ENCODE measurements at places on chromosomes 5 and 9.

DNA sequence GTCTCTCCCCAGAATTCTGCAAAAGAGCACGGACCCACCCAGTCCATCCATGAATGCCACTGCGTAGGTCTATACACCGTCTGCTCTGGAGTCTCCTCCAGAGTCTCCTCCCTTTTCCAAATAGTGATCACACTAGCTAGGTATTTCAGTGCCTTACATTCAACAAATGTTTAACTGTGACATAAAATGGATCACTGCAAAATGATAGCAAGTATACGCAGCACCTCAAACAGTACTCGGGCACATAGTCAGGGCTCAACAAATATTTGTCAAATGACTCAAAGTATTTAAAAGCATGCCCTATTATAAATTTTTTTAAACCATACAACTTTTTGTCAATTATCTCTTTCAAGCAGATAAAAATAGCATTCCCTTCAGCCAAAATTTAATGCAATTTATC is 60.5 kb downstream of the TLE1 start:
- DNase-seq: no peak

- peak; percentile 40 for DNase-seq
These were observed 7.5 kb downstream of the NHP2 start for GRCh38 chr5:178145965-178146820.

DNA sequence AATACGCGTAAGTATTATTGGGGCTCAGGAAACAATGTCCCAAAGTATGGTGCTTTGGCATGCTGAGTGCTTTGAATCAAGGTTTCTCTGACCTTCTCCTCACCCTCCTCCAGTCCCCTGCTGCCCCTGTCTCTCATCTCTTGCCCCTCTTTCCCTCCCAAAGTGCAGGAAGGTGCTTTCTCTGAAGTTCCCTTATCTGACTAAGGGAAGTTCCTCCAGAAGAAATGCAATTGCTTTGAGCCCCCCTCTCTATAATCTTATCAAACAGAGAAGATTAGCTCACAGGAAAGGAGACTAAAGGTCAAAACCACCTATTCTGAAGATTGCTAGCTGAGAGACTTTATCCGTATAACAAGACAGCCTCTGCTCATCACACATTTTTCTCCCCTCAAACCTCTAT is 288.1 kb downstream of the ARL15 start:
- no peak for DNase-seq

DNA sequence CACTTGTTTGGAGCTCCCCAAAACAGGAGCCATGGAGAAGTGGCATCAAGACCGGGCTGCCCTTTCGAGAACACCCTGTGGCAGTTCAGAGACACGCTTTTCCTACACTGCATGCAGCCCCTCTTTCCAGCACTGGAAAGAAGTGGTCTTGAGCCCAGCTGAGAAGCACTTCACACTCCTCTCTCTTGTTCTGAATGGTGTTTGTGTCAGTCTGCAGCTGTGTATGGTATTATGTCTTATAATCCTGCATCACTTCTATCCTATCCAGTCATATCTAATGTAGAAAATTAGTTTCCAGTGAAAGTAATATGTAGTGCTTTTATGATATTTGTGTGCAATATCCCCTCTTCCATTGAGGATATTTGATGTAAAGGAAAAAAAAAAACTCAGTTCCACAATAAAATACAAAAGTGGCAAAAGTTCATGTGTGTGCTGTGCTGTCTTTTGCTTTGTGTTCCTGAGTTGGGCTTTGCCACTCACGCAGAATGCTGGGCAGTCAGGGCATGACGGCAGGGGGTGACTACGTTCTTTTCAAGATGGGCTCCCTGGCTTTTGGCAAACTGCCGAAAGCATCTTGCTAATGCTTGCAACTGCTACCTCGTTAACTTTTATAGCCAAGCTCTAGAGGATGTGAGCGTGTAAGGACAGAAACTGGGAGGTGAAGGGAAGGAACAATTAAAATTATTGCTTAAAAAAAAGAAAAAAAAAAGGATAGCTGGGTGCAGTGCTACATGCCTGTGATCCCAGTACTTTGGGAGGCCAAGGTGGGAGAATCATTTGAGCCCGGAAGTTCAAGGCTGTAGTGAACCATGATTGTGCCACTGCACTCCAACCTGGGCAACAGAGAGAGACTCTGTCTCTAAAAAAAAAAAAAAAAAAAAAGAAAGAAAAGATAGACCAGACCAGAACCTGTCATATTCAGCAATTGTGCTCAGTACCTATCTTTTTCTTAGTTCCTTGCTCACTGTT is 102.2 kb downstream of the MAP1B start:
- DNase-seq: peak; percentile 64

DNA sequence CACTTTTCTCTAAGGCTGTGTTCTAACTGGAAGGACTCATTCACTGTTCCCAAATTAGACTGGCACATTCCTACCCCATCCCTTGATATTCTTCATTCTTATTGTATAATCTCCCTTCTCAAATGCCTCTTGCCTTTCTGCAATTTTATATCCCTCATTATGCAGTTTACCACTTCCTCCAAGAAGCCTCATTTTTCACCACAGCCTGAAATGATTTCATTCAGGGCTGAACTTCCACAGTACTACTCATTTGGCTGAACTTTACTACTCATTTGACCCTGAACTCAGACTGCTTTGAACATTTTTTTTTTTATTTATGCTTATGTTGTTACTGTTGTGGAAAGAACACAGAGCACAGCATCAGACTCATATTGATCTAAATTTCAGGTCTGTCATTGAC is 32.7 kb downstream of the GRIA1 start:
- no peak for DNase-seq

DNA sequence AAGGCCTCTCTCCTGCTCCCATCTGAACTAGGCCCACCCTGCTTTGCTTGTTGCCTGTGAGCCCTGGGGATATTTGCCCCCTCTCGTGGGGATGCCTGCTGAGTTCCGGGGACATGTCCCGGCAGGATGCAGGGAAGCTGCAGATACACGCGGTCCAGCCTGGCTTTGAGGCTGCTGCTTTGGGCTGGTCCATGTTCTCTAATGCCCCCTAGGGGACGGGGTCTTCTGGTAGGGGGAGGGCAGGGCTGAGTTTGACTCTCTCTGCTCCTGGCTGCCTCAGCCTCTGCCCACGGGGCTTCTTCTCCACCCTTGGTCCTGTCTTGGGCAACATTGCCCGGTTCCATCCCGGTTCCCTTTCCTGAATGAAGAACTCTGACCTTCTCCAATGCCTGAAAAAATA is 84.9 kb upstream of the ASS1 start:
- DNase-seq: no peak

GRCh38 chr5:96714951-96715451 is 52.8 kb downstream of the CAST start:
- DNase-seq: peak; percentile 16

DNA sequence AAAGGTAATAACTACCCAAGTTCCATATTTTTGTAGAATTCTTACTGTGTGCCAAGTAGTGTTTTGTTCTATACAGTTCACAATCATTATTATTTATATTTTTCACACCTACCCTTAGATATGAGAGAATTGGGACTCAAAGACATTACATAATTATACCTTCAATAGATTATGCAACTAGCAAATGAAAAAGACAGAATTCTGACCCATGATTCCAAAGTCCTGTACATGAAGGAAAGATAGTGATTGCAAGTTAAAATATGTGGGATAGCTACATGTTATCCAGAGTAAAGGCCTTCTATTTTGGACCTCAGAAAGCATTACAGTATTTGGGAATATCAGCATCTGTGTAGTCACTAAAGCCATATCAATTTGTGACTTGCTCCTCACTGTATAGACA is 581.0 kb downstream of the ELAVL2 start:
- DNase-seq: no peak

GRCh38 chr5:89313044-89313443 is 430.1 kb upstream of the MEF2C start:
- DNase-seq: no peak

GRCh38 chr5:147643142-147643541 is 133.3 kb upstream of the DPYSL3 start:
- no peak for DNase-seq

DNA sequence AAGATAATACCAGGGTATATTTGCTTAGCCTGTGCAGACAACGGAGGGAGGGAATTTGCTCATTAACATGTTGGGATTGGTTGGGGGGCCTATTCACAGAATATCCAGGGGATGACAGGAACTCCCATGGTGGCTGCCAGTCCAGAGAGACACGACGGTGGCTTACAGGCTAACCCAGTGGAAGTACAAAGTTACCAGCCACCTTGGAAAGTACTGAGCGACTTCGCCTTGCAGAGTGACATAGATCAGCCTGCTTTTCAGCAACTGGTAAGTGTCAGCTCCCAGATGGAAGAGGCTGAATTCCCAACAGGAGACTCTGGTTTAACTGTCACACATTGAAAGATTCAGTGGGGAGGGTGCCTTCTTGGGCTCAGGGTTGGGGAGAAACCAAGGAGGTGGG is 7.9 kb downstream of the ISL1 start:
- no peak for DNase-seq

GRCh38 chr5:178548746-178549145 is 41.4 kb downstream of the COL23A1 start:
- no peak for DNase-seq

- DNase-seq: no peak
These were observed 23.2 kb downstream of the RETREG1 start for GRCh38 chr5:16593628-16594027.

DNA sequence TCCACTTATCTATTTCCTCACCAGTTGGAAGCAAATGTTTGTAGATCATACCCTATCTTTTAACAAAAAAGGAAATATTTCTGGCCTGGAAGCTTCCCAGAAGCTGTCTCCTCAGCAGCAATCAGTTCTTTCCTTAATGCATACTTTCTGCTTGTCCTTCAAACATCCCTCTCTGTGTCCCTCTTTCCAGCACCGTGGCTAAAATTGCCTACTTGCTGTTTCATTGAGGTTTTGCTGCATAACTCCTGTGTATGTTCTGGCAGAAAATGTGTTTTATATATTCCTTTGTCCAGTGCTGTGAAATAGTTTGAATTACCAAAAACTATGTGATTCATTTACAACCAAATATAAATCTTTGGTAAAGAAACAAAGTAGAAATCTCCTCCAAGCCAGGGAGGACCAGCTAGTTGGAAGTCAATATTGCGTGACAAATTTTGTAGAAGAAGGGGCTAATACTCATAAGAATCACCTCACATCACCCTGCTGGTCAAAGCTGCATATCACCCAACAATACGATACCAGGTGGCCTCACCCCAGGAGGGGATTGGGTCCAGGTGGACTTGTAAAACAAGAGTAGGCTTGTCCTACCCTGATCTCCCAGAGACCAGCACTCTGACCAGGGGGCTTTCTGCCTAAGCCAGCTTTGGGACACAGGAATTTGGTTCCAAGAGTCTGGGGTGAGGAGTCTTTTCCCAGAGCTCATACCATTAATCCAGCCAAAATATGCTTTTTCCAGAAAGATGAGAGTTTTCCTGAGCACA is 198.4 kb upstream of the SNX2 start:
- no peak for DNase-seq

DNA sequence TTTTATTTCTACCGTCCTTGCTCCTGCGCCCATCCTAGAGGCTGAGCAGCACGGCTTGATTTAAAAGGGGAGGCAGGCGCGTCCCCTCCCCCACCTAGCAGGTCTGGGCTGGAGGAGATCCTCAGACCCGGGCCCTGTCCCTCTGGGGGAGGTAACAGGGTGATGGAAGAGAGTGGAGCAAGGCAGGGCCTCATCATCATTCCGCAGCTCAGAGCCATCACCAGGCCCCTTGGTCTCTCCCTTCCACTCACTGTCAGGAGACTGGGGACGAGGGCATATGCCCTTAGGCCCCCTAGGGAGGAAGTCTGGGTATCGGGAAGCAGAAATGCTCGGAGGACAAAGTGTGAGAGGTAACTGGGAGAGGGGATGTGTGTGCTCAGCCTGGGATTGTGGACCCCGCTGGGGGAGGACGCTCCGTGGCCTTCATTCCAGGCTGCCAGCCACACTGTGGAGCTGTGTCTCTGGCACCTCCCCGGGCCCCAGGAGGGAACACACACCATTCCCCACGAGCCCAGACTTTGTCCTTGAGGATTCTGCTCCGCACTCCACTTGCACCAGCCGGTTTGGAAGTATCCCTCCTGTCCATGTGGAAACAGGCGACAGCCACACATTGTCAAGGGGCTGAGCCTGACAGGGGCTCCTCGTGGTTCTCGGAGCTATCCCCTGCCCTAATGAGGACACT is 761 bp downstream of the REEP2 start:
- no peak for DNase-seq

GRCh38 chr5:147223948-147224791 is 10.7 kb upstream of the STK32A start:
- DNase-seq: peak; percentile 37

DNA sequence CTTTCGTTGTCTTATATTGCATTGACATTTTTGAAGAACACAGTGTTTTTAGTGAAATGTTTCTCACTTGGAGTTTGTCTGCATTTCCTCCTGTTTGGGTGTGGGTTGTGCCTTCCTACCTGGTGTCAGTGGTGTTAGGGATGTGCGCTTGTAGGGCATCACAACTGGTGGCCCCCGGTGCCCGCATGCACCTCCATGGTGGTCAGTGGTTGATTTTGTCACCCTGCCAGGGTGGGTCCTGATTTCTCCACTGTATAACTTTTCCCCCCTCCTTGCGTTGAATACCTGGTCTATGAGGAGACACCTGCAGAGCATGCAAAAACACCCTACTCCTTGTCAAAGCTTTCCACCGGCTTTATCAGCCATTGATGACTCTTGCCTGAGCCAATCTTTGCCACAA is 132.9 kb downstream of the BARX1 start:
- no peak for DNase-seq

DNA sequence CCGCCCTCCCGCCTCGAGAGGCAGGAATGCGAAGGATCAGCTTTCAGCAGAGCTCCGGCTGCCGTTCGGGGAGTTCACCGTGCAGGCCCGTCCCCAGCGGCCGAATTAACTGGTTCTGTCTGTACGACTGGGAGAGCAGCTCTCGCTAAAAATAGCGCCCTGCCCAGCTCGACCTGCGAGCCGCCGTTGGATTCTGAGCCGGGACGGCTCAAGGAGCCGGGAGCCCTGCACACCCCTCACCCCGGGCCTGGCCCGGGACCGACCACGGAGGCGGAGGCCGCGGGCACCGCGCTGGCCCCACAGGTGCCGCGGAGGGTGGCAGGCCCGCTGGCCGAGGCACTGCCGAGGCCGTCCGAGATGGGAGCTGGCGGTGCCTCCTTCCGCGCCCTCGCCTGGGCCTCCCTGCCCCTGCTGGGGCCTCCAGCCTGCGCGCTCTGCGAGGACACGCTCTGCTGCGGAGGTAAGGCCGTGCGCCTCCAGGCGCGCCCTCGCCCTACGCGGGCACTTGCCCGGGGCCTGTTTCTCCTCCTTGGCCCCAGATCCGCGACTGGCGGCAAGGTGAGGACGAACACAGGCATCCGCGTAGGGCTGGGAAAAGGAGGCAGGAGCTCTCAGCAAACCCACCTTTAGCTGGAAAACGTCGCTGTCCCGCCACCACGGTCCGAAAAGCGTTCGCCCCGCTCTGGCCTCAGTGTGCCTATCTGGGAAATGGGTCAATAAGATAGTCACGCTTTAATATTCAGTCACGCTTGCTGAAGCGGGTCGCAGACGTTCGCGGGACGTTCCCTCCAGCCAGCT is 53.1 kb upstream of the DAB2IP start:
- no peak for DNase-seq

Measured in NCI-H2081 (cell line).